GM23338 (cell line): ENCODE measurements at places on chromosomes 6 and 20.

GRCh38 chr6:132443206-132443605 lies 41.9 kb upstream of the MOXD1 start:
- no peak for DNase-seq

DNA sequence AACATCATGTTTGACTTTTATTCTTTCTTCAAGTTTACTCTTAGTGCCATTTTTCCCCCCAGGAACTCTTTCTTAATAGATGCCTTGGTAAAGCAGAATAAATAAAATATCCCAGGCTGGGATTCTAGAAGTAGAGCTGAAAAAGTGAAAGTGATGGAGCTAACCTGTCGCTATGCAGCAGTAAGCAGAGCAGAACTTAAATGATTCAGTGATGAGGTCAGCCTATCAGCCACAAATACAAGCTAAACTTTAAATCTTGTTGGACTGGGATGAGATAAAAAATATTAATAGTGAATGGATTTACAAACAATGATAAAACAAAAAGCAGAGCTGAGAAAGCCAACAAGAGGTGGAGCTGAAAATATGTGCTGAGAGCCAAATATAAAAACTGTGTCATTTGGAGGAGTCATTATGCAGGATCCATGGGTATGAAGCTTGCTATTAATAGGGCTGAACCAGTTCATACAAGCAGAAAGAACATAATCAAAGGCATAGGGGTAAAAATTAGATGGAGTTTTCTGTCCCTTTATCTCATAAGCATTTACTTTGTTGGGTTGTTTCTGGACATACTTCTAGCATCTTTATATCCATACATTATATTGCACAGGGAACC lies 877.8 kb downstream of the EPHA7 start:
- no peak for DNase-seq

DNA sequence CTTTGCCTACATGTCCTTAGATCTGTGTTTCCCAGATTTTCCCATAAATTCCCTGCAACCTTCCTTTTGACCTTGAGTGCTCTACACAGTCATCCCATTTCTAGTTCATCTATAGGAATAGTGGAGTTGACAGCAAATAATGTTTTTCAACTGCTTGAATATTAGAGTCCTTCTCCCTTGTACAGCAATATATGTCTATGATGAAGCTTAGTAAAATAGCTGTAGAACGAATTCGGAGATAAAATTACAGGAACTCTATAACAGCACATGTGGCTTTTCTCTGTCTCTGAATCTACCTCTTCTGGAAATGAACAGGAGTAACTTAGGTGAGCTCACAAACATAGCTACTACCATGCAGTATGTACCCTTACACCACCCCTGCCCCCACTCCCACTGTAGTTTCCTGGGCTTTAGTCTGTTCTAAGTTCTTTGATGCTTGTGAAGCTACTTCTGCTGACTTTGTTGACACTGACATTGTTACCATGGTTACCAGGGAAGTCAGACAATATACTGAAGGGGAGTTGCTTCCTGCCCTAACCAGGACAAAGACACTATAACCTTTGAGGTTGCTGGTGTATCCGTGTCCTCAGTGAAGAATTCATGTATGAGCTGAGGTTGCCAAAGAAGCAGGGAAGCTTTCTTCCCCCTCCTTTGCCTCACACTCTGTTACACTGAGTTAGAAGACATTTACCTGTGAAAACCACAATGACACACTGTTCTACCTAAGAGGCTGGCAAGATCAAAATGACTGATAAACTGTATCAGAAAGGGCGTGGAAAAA lies 35.8 kb upstream of the SHLD1 start:
- DNase-seq = peak; percentile 81

GRCh38 chr6:35064290-35064689 lies 76.8 kb downstream of the TCP11 start:
- no peak for DNase-seq

DNA sequence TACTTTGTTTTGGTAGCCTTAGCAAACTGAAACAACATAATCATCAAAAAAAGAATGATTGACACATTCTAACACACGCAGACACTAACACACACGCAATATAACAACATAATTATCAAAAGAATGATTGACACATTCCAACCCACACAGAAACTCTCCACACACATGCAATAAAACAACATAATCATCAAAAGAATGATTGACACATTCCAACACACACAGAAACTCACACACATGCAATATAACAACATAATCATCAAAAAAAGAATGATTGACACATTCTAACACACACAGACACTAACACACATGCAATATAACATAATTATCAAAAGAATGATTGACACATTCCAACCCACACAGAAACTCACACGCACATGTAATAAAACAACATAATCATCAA lies 172.4 kb downstream of the THBS2 start:
- no peak for DNase-seq

DNA sequence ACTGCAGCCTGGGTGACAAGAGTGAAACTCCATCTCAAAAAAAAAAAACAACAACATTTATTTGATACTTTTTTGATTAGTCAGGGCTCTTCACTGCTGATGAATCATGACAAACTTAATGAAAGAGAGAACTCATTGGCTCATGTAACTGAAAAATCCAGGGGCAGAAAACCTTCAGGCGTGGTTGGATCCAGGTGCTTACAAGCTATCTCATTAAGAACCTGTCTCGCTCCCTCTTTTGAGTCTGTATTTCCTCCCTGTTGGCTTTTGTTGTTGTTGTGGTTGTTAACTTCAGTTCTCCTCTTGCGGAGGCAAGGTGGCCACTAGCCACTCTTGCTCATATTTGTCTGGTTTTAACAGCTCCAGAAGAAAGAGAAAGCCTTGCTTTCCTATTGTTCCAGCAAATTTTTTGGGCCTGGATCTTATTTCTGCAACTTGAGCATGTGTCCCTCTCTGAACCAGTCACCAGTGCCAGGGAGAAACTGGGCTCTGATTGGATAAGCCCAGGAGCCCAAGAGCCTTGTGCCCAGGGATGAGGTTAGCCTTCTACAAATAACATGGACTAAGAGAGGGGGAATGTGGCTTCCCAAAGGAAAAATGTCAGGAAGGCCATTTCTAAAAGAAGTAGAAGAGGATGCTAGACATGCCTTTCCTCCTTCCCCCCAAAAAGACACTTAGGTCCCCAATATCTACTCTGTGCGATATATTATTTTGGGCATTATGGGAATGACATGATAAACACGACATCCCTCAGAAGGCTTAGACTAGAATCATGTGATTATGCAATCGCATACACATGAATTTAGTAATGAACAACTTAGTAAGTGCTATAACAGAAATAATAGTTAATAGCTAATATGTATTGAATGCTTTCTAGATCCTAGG lies 64.5 kb downstream of the PHACTR2 start:
- no peak for DNase-seq

GRCh38 chr6:145279993-145280392 lies 455.3 kb downstream of the EPM2A start:
- no peak for DNase-seq

- no peak for DNase-seq
Observed at GRCh38 chr20:19314621-19315020, 102.2 kb downstream of the SLC24A3 start.

- no peak for DNase-seq
Observed at GRCh38 chr6:13766201-13766634, 48.1 kb downstream of the MCUR1 start.

DNA sequence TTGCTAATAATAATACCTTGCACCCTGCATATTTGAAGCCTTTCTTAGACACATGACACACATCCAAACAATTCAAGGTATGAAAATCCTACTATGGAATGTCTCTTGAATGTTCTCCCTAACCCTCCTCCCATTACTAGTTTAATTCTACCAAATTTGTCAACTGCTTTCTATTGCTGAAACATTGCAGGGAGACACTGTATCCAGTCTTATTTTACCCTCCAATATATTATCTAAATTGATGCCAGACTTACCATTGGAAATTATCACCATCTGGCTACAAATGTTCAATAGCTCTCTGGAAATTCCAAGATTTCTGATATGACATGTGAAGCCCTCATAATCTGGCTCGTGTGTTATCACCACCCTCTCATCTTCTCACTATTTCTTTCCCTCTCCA lies 1027.3 kb upstream of the CITED2 start:
- no peak for DNase-seq

DNA sequence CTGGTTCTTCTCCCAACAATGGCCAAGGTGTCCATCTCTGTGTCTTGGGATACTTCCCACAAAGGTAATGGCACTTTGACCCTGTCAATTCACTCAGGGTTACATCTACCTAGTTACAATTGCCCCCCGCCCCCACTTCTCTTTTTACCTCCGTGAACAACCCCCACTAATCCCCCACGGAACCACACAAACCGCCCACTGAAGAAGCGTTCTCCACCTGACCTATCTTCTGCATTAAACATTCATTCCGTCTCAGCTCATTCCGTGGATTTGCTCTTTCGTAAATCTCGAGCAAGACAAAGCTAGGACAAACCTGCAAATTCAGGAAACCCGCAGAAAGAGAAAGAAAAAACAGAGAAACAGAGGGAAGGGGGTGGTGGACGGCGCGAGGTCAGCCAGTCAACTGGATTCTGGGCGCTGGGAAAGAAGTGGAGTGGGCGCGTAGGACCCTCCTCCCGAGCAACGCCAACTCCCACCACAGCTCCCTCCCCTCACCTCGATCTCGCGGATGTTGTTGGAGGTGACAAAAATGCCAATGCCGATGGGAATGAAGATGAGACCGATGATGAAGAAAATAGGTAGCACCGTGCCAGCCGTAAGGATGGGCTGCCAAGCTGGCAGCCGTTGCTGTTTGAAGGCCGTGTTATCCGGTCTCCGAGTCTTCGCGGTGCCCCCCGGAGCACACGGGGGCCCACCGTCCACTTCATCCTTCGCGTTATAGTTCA lies 523 bp downstream of the TMEM30A start:
- DNase-seq = peak; percentile 74

DNA sequence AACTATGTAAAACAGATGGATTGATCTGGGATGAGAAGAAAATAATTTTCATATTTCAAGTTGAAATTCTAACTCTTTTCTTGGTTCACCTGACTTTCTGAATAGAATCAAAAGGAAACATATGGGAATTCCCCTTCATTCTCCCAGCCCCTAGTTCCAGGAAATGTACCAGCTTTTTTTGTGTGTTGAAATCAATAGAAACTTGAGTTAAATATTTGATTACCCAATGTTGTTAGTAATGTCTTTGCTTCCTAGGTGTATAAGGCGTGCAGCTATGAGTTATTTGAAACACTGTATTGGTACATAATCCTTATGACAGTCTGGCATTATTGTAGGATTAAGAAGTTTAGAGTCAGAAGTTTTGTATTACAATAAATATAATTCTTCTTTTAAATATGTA lies 21.5 kb downstream of the VNN2 start:
- DNase-seq = no peak

- no peak for DNase-seq
Observed at GRCh38 chr6:144055121-144055931, 40.0 kb downstream of the SF3B5 start.

- DNase-seq = no peak
Observed at GRCh38 chr20:22861990-22862389, 173.1 kb upstream of the SSTR4 start.

DNA sequence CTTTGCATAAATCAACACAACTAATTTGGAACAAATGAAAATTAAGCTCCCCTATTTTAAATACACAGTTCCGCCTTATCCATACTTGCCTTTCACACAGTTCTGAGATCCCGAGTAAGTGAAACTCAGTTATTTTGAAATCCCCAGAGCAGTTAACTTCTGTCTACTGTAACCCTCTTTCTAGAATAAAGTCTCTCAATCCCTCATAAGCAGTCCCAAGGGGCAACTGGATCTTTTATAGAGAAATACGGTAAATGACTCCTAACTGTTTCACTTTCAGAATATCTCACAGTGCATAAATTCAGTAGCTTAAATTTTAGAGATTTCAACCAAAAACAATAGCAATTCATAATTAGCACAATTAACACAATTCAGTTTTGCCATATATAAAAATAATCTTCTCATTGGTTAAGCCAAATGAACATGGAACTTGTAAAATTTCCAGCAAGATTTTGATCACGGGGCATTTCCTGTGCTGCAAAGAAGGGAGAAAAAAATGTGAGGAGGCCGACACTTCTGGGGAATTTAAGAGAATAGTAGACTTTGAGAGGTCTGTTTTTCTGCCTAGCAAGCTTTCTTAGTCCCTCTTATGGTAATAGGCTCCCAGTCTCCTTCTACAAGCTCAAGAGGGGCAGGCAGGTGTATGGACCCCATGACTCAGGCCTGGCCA lies 78.3 kb downstream of the KIF6 start:
- no peak for DNase-seq

GRCh38 chr6:20328266-20328923 lies 73.3 kb upstream of the E2F3 start:
- peak; percentile 14 for DNase-seq

DNA sequence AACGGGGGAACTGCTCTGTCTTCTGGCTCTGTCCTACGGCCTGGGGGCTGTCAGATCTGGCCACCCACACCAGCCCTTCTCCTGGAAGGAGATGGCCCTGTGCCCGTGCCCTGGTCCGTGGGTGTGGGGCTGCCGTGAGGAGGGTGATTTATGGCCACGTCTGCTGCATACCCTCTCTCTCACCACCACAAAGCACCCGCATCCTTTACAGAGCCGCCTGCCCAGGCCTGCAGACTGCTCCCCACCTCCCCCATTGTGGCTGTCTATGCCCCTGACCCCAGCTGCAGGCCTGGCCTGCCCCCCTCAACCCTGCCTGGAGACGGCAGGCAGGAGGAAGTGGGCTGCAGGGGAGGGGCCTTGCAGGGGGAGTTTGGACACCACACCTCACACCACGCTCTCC lies 72.7 kb upstream of the GATA5 start:
- DNase-seq = no peak

- no peak for DNase-seq
Observed at GRCh38 chr6:98136333-98136732, 698.0 kb upstream of the POU3F2 start.

GRCh38 chr6:146974351-146974750 lies 229.9 kb upstream of the STXBP5 start:
- DNase-seq = no peak

GRCh38 chr6:20454204-20454824 lies 52.6 kb downstream of the E2F3 start:
- DNase-seq = no peak

DNA sequence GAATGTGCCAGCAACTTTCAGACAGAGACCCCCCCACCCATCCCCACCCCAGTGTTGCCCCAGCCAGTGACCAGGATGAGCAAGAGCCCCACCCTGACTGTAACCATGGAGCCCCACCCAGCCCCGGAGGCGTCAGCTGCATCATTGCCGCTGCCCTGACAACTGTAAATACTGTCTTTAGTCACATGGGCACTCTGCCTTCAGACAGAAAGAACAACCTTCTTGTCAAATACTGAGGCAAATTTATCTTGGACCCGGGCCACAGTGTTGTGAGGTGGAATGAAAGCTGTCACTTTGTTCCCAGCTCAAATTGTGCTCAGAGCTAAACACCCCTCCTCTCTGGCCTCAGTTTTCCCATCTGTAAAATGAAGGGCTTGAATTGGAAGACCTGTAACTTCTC lies 23.7 kb downstream of the MOCS3 start:
- DNase-seq = no peak
